ENCODE measurements at places on chromosomes 1 and 21.

GRCh38 chr1:81921851-81922462, 121.2 kb downstream of the ADGRL2 start:
- no peak for DNase-seq

- DNase-seq = no peak
These were observed 4.4 kb upstream of the RUNX1 start for GRCh38 chr21:35053356-35054096.

DNA sequence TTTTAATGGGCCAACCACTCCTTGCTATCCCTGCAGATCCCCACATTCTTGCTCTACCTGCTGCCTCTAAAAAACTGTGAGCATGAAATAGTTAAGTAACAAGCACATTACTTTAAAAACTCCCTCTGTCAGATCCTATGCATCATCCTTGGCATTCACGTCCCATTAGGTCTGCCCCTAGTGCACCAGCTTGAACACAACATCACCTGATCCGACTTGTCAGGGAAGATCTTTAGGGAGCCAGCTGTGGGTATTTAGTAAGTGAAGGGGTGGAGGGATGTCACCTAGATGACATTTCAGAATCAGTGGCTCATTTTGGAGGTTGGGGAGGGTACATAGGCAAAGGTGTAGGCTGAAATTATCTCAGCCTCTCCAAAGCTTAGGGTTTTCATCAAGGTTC, 33.5 kb downstream of the RXRG start:
- no peak for DNase-seq

DNA sequence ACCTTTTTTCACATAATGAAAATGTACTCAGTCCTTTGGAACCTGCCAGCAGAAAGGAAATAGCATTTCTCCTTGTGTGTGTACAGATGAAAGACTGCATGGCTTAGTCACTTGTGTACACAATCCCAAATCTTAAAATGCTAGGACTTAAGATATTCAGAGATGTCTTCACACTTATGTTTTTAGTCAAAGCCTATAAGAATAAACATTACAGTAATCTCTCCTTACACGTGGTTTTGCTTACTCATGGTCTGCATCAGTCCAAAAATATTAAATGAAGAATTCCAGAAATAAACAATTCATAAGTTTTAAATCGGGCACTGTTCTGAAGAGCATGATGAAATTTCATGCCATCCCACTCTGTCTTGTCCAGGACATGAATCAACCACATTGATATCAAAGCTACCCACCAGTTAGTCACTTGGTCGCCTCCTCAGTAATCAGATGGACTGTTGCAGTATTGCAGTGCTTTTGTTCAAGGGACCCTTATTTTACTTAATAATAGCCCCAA, 75.7 kb upstream of the RRP15 start:
- DNase-seq = no peak

DNA sequence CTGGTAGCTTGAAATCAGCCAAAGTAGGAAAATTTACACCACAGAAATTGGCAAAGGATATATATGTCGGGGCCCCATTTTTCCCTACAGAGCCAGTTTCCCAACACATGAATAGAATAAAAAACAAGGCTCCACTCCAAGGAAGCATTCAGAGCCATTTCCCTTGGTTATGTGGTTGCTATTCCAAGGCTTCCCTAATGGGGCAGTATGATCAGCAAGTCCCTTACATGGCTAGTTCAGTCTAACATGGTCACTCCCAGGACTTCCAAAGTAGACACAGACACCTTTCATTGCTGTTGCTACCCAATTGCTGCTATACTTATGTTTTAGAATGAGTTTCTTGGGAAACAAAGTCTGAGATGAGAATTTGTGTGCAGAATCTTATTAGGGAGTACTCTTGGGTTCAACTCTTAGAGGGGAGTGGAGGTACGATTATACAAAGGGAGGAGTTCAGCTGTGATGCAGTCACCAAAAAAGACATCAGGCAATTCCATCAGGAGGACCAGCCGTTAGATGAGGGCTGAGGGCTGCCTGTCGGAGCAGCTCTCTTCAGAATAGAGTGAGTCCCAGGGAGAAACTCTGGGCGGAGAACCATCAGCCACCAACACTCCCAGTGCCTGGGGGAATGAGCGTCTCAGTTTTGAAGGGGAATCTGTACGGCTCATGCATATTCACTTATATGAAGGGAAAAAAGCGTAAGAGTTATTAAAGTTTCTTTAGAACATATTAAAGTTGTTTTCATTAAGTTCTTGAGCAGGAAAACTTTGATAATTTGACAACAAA, 92.9 kb downstream of the C21orf91 start:
- DNase-seq = no peak

GRCh38 chr1:81296601-81297000, 504.1 kb upstream of the ADGRL2 start:
- DNase-seq = no peak

DNA sequence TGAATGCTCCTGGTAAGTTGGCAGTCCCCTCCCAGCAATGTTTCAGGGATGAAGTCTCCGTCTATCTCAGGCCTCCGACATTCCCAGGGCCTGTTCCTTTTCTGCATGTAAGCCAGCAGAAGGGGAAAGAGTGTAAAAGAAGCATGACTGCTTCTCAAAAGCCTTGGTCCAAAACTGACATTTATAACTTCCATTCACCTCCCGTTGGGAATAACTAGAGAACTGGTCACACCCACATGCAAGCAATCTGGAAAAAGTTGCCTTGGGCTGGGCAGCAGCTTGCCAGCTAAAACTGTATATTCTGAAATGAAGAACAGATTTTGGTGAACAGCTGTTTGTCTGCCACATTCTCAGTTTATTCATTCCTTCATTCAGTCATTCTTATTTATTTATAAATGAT, 24.2 kb upstream of the NPL start:
- no peak for DNase-seq

DNA sequence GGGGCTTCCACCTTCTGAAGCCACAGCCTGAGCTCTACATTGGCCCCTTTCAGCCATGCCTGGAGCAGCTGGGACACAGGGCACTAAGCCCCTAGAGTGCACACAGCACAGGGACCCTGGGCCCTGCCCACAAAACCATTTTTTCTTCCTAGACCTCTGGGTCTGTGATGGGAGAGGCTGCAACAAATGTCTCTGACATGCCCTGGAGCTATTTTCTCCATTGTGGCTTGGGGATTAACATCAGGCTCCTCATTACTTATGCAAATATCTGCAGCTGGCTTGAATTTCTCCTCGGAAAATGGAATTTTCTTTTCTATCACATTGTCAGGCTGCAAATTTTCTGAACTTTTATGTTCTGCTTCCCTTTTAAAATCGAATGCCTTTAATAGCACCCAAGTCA, 795.7 kb downstream of the LTN1 start:
- no peak for DNase-seq

GRCh38 chr1:173410794-173411236, 66.3 kb upstream of the PRDX6 start:
- DNase-seq = no peak

GRCh38 chr1:205541161-205541886, 36.9 kb downstream of the CDK18 start:
- DNase-seq = no peak

DNA sequence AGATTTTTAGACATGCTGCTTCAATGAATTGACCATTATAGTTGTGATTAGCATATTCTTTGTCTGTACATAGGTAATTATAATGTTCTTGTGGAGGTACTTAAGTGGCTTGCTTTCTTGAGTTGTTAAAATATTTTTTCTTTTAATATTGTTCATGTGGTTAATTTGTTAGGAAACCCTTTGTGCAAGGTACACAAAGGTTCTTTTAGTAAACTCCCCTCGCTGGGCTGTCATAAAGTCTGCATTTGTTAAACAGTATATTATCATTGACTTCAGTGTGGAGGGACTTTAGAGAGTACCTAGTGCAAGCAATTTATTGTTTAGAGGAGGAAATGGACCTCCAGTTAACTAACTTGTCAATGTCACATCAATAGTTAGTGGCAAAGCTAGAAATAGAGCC, 52.5 kb downstream of the DISP1 start:
- DNase-seq = no peak

DNA sequence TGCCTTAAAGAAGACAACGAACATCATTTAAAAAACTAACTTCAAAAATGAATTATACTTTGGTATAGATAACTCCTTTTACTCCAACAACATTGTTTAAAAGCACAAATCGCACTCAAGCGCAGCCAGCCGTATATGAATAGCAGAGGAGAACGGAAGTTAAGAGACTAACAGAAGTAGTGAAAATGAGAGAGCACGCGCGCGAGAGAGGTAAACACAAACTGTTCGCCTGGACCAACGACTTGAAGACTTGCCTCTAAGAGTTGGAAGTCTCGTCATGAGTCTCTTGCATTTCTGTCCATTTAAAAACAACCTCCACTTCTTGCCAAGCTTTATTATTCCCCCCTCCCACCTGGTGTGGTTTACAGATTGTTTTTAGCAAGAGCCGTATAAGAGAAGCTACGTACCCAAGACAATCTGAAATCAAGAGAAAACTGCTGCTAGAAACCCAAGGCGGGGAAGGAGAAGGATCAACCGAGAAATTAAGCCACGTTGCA, 479 bp downstream of the SELENOF start:
- no peak for DNase-seq

DNA sequence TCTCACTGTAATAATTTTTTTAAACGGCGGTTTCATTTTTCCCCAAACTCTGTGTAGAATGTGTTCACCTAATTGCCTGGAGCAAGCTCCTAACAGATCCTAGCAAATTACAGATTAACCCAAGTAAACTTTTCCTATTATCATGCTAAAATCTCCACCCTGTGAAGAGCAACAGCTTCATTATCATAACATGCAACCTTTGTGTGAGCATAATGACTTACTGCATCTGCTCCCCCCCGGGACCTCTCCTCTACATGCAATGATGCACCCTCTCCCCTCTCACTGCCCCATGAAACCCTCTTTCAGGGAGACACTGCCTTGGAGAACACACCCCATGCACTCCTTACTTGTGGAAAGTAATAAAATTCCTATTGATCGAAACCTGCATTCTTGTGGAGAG, 717.0 kb upstream of the TMPRSS15 start:
- DNase-seq = no peak

- DNase-seq = no peak
These were observed 20.0 kb downstream of the PTPRF start for GRCh38 chr1:43550598-43551246.

GRCh38 chr1:152645146-152645545, 18.0 kb upstream of the LCE2D start:
- DNase-seq = no peak

DNA sequence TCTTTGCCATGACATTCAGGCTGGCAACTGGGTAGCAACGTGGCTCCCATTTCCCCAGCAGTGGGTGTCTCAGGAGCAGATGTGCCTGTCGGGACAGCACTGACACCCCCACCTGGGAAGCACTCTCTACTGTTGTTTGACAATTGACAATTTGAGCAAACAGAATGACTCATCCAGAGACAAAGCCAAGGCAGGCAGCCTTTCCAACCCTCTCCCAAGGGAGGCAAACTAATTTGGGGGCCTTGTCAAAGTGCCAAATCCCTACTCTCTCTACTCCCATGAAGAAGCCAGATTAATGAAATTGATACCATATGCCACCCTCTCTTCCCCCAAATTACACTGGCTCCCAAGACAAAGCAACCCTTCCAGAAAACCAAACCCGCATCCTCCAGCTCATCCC, 65.6 kb downstream of the GRIK3 start:
- no peak for DNase-seq

DNA sequence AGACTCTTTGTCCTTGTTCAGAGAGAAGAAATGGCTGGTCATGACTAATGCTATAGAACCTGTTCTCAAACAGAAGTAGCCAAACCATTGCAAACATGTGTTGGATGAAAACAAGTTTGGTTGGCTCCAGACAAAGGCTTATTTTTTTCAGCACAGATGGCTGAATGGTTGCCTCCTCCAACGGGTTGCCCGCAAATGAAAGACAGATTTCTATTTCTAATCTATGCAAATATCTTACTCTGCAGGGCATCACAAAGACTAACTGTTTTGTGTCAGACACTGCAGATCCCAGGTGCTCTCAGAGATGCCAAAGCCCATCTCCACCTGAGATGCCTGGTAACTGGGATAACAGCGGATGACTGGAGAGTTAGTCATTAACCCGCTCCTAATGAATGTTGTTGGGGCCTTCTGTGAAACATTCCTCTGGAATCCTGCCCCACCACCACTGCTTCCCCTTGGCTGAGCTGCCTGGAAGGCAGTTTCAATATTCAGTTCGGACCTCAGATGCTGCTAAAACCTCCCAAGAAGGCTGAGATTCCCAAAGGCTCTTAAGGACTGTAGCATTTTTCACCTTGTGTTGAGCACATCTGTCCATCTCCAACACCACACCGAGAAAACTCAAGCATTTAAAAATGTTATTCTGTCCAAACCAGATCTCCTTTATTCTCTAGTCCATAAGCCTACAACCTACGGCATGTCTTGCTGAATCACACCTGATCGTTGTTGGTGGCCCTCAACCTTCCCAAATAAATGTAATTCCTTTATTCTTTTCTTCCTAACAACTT, 104.4 kb downstream of the PTPN14 start:
- DNase-seq = no peak

DNA sequence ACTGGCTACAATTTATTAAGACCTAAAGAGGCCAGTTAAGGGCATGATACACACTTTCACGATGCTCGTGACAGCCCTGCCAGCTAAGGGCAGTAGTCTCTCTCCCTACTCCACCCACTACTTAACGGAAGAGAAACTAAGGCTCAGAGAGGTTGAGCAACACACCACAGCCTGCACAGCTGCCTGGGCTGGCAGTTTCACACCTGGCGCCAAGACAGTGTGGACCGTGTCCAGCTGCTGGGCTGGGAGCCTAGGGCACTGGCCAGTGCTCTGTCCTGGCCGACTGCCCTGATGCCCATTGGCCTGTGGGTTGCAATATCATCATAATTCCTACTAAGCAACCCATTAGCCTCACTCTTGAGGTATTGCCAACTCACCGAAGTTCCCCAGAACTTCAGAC, 27.6 kb downstream of the TENT5C start:
- DNase-seq = no peak

DNA sequence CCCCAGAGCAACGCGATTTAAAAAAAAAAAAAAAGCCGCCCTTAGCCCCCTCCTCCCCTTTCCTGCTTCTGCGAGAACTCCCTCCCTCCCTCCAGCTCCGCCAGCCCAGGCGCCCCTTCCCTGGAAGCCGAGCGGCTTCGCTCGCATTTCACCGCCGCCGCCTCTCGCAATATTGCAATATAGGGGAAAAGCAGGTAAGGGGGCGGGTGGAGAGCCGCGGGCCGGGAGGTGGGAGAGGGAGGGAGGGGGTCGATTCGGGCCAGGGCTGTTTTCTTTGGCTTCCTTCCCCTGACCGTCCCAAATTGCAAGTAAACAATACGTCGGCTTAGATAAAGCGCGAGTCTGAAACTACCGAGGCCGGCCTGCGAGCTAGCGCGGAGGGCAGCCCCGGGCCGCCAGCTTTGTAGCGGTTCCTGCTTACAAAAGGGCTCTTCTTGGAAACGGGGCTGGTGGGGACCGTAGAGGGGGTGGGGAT, 408 bp downstream of the LMO4 start:
- no peak for DNase-seq

DNA sequence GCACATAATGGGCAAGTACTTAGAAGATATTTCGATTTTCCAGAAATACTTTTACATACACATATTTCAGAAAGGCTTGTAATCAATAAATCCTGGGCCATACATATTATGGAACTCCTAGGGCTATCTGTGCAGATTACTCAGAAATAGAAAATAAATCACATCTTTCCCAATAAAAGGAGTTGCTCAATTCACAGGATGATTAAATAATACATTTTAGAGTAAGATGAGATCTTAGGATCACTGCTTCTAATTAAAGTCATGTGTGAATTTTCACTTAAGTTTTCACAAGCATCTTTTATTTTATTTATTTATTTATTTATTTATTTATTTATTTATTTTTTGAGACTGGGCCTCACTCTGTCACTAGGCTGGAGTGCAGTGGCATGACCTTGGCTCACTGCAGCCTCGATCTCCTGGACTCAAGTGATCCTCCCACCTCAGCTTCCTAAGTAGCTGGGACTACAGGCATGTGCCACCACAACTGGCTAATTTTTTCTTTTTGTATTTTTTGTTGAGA, 144.2 kb downstream of the HIVEP3 start:
- no peak for DNase-seq

Data from stimulated activated CD4-positive, alpha-beta T cell treated with anti-CD3 and anti-CD28 coated beads, Interleukin-12 subunit alpha, Interleukin-12 subunit beta, amount 100 ng/mL, for 24 hours (primary cell).